Umbilical cord (tissue), 2 donors: ENCODE measurements at places on chromosomes 13 and 19.
A peak's percentile ranks its signal among the peaks of the same experiment; 100 is the strongest.

DNA sequence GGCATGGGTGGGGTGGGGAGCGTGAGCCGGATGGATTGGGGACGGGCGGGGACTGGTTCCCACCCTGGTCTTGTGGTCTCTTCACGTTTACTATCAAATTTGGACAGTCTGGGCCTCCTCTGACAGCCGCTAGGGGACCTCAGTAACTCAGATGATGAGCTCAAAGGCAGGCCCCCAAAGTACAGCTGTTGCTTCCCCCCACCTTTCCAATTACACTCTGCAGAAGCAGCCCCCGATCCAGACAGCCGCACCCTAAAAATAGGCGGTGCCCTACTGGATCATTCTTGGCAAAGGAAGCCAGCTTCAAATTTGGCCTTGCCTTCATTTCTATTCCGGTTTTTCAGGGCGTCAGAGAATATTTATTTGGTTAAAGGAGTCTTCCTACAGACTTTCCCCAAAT, 1.9 kb upstream of the FOXO1 start:
- no peak for DNase-seq

GRCh38 chr13:42239644-42240043, 32.3 kb upstream of the AKAP11 start:
- DNase-seq = no peak

- DNase-seq = no peak
These were observed 118.1 kb downstream of the TNFRSF19 start for GRCh38 chr13:23688336-23688735.

DNA sequence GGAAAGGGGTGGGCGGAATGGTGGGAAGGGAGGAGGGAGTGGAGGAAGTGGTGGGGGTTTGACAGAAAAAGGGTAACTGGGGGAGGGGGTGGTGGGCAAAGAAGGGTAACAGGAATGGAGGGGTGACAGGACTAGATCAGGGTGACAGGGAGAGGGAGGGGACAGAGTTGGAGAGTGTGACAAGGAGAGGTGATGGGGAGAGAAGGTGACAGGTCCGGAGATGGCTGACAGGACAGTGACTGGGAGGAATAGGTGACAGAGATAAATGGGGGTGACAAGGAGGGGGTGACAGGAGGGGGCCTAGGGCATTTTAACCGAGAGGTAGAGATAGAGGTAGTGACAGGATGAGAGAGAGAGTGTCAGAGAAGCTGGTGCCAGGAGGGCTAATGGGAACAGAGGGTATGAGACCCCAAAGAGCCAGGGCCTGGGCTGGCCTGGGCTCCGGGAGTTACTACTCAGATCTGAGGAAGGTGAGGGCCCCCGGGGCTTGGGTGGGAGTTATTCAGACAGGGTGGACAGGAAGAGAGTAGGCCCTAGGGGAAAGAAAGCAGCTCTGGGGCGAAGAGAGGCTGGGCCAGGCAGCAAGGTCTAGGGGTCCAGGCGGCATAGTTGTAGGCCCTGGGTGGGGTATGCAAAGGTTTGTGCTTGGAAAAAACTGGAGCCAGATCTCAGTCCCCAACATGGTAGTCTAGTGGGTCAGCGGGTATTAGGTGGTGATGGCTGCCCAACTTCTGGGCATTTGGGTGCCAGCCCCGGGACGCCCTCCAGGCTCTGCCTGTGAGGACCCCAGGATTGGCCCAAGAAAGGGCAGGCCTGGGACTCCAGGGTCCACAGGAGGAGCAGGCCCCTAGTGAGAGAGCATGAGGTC, 660 bp downstream of the CIC start:
- peak; percentile 25 for DNase-seq

DNA sequence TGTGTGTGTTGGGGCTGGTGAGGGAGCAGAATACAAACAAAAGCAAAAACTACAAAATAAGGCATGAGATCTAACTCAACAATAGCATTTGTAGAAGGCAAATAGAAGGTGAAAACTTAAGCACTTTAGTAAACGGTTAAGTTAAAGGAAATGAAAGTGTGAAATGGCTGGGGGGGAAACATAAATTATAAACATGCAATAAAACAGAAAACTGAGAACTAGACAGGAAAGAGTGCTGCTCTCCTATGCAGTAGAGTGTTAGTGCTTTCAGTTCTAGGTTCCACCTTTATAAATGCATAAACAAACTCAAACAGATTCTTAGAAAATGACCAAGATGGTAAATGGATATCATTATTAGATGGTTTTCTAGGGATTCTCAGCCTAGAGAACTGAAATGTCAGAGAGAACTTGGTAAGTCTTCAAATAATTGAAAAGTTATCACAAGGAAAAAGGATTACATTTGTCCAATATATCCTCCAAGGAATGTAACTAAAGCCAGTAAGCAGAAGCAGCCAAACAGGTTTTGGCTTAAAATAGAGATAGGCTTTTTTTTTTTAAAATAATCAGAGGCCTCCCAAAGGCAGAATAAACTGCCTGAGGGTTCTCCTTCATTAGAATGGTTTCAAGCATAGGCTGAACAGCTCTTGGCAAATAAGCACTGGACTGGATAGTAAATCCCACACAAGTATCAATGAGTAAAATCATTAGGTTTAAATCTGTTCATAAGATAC, 23.3 kb downstream of the RBM26 start:
- no peak for DNase-seq

DNA sequence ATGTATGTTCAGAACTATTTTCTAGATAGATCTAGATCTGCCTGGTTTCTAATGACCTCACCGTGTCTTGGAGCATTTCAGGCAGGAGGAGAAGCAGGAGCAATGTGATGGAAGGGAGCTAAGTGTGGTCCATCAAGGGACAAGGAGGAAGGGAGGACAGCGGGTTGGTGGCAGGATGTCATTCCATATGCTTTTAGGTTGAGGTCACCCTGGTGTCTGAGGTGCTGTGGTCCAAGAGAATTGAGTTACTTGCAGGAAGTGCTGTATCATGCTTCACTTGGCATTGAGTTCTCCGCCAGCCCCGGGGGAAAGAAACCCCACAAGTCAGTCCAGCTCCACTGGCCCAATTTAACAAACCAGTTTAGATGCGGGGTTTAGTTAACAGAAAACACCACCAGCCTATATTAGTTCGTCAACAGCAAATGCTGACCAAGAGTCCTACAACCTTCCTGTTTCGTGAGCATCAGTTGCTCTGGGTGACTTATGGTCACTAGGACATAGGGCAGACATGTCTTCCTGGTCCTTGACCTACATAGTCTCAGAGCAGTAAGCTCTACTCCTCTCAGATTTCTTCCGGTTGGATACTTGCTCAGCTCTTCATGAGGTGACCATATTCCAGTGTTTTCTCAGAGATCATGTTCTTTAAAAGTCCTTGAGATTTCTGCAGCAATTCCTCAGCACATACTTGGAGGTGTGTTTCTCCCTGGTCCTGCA, 79.4 kb downstream of the MBNL2 start:
- no peak for DNase-seq

DNA sequence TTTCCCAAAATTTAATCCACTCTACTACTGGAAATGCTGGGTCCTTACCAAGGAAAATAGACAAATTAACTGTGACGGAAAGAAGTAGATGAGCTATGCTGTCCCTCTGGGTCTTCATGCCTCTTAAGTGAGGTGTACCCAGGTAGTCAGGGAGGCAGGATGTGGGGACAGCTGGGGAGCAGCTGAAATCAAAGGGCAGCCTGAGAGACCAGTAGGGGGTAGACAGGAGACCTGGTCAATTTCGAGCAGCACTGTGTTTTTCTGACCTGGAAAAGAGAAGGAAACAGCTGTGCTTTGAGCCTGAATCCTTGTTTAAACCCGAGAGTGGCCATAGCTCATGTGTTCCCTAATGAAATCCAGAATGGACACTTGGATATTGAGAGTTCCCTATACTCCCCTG, 587.3 kb downstream of the EFNB2 start:
- DNase-seq = no peak

DNA sequence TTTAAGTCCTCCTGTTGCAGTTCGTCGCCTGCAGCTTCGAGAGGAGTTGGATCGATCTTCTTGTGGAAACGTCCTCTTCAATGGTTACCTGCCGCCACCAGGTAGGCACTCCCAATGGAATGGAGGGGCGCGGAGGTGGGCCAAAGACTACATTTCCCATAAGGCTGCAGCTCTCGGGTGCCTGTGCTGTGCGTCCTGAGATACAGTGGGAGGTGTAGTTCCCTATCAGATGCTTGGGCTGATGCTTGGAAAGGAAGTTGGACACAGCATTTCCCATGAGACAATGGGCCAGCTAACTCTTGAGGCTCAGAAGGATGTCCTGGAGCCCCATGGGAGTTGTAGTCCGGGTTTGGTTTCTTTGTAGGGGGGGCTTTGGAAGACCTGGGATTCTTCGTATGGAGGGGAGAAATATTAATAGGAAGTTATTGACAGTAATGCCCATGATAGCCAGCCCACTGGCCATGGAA, 1.8 kb downstream of the SHKBP1 start:
- DNase-seq = peak; percentile 62

GRCh38 chr13:64525687-64526086, 2704.4 kb downstream of the PCDH9 start:
- no peak for DNase-seq

GRCh38 chr13:94849254-94849653, 136.9 kb upstream of the SOX21 start:
- no peak for DNase-seq

DNA sequence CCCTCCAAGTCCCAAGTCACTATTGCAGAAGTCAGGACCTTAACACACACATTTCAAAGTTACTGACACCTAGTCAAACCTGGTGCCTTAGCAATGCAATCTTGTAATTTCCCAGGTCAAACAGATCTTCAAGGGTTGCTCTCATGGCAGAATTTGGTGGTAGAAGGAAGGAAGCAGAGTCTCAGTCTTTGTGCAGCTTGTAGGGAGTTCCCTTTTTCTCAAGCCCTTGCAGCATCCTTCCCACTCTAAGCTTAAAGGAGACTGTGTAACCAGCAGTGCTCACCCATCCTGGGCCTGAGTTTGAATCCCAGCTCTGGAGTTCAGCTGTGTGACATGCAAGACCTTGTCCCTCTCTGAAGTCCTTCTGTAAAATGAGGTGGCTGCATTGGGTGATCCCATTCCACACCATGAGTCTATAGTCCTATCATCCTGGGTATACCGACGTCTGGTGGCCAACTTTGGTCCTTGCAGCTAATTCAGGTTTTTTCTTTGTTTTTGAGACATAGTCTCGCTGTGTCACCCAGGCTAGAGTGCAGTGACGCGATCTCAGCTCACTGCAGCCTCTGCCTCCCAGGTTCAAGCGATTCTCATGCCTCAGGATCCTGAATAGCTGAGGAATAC, 9.8 kb downstream of the SIGLEC10 start:
- DNase-seq = no peak

DNA sequence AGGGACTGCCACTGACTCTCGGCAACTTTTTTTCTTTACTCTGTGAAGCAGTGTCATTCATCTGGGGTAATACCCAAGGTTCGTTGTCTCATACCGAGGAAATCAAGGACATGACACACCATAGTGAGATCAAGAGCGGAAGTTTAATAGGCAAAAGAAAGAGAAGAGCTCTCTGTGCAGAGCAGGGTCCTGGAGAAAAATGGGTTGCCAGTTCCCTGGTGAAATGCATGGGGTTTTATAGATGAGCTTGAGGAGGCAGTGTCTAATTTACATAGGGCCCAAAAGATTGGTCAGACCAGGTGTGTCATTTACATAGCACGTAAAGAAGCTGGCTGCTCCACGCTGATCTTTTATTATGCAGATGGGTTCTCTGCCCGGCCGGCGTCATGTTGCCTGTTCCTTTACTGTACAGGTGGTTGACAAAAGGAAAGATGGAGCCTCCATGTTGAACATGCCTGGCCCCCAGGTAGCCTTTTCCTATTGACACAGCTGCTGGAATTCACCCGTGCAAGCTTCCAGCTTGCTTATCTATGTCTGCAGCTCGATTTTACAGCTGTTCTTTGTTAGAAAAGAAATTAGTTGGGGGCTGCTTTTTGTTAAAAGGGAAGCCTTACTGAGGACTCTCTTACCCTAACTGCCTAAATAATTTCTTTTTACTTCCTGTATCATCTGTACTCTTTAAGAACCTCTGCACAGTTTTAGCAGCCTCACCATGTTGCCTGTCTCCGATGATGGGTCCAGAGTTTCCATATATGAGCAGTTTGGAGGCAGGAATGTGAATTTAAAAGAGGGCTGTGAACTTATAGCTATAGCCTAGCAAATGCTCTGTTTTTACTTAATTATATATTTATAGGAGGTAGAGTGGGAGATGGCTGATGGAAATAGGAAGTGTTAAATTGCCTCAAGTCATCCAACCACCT, 98.0 kb upstream of the DIAPH3 start:
- no peak for DNase-seq

GRCh38 chr13:33918199-33918932, 100.4 kb downstream of the RFC3 start:
- DNase-seq = peak; percentile 18

GRCh38 chr13:29934531-29935308, 84.3 kb upstream of the UBL3 start:
- DNase-seq = no peak

DNA sequence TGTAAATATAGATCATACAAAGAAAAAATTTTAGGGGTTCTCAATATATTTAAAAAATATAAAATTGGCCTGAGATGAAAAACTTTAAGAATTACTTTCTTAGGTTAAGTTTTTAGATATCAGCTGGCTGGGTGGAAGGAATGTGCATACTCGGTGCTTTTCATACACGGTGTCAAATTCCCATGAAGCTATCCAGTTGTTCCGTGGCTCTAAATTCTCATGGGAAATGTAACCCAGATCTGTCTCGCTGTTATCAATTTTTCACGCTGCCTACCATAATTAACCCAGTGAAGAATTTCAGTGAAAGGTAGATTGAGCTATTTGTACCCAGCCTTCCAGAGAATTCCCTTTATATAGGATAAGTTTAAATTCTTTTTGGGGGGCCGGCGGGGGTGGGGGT, 11.6 kb upstream of the ZNF835 start:
- peak; percentile 66 for DNase-seq

DNA sequence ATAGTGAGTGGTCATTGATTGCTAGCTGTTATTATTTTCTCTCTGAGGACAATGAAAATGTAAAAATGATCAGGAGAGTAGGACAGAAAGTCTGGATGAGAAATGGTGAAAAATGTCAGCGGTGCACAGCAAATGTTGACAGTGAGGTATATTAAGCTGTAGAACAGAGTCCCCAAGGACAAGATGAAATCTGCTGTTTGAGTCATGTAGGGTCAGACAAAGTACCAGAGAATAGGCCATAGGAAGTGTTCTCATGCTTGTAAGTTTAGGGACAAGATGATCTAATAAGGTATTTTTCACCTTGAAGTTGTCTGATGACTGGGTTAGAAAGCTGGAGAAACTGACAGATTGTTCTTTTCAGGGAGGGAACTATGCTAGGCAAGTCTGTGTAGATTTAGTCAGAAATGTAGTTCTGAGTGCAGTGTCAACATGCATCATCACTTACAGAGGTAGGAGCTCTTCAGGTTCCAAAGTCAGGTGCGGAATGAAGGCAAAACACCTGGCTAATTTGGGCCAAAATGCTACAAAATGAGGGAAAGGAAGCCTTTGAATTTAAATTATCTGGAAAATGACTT, 369.3 kb downstream of the DLEU7 start:
- no peak for DNase-seq

GRCh38 chr13:102693250-102693649, 1.6 kb downstream of the METTL21C start:
- no peak for DNase-seq

GRCh38 chr13:64471916-64472315, 2758.2 kb downstream of the PCDH9 start:
- DNase-seq = peak; percentile 70

GRCh38 chr19:35644987-35645679, 3.0 kb upstream of the COX6B1 start:
- peak; percentile 75 for DNase-seq
